ENCODE measurements at places on chromosomes 13 and 19.

GRCh38 chr19:40629346-40629745 is 28.2 kb downstream of the LTBP4 start:
- no peak for DNase-seq

- DNase-seq = no peak
Measured at GRCh38 chr19:27792576-27793127, 1420.3 kb downstream of the UQCRFS1 start.

DNA sequence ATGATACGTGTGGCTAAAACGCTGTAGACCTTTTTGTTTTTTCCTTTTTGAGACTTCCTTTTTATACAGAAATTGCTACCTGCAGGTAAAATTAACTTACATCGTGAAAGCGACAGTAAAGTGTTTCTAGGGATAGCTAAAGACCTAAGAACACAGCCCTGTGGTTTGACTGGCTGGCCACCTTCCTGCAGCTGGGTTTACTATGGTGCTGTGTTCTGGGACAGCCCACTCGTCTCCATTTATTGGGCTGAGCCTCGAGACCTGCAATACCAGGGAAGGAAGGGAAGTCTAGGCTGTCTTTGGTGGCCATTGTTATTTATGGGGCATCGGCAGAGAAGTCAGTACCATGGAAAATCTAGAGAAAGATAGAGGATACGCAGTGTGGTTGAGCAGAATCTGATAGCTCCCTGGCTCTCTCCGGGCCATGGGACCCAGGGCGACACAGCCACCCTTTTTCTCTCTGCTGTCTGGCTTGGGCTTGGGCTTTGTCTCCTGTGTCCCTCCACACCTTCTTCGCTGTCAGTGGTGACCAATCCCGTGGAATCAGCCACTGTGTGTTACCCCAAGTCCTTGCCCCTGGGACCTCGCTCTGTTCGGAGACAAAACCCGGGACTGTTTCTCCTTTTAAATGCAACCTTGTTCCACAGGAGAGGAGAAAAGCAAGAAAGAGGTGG is 30.9 kb downstream of the ACTN4 start:
- no peak for DNase-seq

DNA sequence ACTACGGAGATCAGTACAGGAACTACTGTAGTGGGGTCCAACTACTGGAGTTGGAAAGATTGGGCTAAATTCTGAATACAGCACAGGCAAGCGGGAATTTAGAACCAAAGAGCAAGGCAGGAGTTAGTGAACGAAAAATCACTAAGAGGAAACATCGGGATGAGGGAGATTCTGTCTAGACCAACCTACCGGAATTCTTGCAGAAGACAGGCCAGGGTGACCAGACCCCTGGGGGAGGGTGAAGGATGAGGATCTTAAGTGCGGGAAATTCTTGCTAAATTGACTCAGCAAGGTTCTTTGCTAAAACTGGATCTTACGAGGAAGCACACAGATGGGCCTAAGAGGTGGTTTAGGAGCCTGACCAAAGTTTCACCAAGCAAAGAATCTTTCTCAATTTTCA is 13.2 kb upstream of the PSPC1 start:
- no peak for DNase-seq

GRCh38 chr13:29532821-29533220 is 62.7 kb downstream of the SLC7A1 start:
- DNase-seq = no peak

GRCh38 chr19:16736709-16737108 is 17.1 kb downstream of the NWD1 start:
- no peak for DNase-seq

DNA sequence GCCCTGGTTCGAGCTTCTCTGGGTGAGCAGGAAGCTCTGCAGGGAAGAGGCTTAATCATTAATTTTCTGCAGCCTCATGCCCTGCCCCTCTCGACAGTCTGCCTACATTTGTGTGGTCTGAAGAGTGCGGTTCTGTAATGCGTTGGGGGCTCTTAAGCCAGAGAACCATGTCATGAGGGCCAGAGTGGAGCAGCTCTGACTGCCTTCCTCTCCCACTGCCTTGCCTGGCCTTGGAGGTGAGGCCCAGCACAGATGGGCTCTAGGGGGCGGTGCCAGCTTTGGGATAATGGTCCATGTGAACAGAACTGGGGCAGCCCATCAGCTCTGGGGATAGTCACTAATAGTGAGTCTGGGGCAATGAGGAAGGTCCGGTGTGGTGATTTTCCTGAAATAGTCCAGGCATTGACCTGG is 5.7 kb downstream of the FGF9 start:
- DNase-seq = no peak

GRCh38 chr19:10983026-10983425 is 22.2 kb downstream of the SMARCA4 start:
- no peak for DNase-seq

GRCh38 chr19:45305007-45305406 is 17.7 kb downstream of the CKM start:
- DNase-seq = no peak

DNA sequence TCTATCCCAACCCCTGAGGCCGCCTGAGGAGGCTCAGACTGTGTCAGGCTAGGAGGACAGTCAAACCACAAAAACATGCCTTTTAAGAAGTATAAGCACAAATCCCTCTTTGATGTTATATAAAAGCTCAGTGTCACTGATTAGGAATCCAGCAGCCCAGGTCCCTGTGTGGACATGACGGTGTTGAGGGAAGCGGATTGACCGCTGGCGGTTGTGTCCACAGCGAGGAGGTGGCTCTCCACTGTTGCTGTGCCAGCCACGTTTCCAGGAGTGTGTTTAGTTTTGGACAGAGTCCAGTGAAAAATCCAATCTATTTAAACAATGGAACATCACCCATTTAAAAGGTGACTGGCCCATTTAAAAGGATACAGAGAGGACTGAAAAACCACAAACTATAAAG is 7.5 kb upstream of the GJA3 start:
- DNase-seq = no peak

DNA sequence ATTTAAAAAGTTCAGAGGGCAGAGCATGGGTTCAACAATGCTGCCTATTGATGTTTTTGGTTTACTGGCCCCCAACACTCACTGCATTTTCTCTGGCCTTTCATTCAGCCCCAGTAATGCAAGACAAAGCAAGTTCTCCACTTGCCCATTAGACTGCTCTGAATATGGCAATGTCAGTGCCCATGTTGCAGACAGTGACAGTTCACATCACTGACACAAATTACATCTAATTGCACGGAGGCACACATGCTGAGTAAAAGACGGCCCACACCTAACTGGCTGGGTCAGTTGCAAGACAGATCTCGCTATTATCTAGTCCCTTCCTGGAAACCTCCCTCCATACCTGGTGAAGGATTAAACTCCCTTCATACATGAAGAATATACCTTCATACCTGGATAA is 54.0 kb downstream of the ENOX1 start:
- DNase-seq = no peak

DNA sequence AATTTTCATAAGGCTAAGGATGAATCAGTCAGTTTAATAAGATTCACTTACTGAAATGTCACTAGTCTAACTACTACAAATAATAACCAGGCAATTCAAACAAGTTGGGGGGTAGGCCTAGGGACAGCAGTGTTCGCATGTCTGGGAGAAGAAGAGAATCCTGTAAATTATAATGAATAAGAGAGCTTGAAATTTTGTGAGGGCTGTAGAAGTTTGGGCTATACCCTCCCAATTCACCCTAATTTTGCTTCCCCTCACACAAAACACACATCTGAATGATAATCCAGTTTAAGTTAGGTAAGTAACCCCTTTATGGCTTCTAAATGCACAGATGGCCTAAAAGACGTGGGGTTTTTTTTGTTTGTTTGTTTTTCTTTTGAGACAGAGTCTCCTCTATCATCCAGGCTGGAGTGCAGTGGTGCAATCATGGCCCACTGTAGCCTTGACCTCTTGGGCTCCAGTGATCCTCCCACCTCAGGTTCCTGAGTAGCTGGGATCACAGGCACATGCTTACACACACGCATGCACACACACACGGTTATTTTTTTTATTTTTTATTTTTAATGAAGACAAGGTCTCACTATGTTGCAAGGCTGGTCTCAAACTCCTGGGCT is 69.9 kb downstream of the TBC1D4 start:
- no peak for DNase-seq

DNA sequence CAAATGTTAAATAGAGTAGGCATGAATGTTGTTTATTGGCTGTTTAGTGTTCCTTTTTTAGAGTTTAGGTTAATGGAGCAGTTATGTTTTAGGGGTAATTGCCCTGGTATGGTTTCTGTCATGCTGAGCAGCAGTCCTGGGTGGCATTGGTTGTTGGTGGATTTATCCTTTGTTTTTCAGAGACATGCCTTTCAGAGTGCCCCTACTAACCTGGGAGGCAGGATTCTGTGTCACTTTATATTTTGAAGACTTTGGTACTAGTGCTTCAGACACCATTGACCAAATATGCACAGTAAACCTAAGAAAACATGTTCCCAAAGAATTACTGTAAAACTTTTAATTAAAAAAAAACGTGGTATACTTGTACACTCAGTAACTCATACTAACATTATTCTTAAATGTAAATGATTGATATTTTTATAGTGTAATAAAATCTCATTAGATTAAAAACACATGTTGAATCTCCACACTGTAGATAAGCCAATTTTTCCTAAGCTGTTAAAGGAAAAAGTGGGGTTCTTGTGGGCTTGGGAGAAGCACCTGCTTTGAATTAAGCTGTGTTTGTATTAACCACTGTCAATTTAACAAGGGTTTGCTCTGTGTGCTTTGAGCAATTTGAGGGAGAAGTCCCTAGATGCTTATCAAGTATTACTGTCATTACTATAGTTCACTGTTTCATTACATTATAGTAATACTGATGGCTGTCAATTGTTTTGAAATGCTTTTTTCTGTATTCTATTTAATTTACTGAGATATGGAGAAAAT is 133.2 kb downstream of the LMO7 start:
- no peak for DNase-seq

GRCh38 chr13:23460309-23460708 is 26.8 kb upstream of the SACS start:
- no peak for DNase-seq

GRCh38 chr13:48501705-48502104 is 31.2 kb downstream of the RCBTB2 start:
- DNase-seq = no peak

GRCh38 chr13:36919171-36919832 is 736 bp downstream of the SMAD9 start:
- no peak for DNase-seq

DNA sequence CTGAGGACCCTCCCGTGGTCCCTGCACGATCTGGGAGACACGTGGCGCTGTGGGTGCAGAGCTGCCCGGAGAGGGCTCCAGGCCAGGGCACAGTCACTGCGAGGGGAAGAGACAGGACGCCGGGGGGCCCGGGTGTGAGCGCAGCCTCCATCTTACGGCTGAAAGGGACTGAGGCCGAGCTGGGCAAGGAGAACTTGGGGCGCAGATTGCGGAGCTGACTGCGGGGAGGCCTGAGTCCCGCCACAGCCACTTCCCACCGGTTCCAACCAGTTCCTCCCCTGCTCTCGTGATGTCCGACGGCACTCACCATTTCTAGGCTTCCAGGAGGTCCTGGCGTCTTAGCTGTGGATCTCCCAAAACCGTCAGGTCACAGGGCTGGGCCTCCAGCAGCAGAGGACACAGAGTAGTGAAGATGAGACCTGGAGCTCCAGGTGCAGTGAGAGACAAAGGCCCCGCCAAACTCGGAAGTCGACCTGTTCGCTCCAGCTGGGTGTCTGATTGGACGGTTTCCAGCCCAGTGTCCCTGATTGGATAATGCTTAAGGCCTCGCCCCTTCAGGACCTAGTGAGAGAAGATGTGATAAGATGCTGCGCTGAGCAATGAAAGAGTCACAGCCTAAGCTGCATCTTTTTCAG is 4.8 kb upstream of the ZNF253 start:
- DNase-seq = no peak

GRCh38 chr13:29106651-29107050 is 286.5 kb downstream of the MTUS2 start:
- no peak for DNase-seq

GRCh38 chr19:4164262-4164661 is 10.8 kb downstream of the CREB3L3 start:
- DNase-seq = no peak

DNA sequence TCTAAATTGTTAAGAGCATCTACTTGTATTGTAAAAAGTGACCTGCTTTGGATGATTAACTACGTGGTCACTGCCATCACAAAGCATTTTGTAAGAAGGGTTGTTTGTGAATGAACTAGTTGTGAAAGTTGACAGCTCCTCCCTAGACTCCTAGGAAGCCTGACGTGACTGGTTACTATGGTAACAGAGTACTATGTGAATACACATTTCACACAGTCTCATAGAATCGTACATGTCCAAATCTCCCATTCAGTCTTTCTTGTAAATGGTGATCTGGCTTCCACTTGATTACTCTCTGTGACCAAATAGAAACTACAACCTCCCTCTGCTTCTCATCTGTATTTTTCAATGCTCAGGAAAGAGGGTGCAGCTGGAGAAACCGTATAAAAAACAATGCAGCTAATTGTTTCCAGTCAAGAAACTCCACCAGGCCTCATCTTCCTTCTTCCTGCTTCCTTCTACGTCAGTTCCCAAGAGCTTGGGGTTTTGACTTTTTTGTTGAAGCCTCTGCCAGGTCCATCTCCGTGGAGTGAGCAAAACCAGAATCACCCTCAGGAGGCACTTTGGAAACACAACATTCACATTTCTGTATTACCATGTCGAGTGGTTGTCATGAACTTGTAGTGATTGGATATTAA is 83.4 kb downstream of the GPC6 start:
- no peak for DNase-seq

GRCh38 chr13:78598966-78599644 is 4.2 kb downstream of the POU4F1 start:
- no peak for DNase-seq
